ENCODE measurements at places on chromosomes 6 and 20.
A peak's percentile ranks its signal among the peaks of the same experiment; 100 is the strongest.

GRCh38 chr20:39857187-39857586 is 831.8 kb downstream of the MAFB start:
- DNase-seq, result no peak

- DNase-seq, result peak; percentile 59
Measured at GRCh38 chr6:33904050-33904746, 100.4 kb upstream of the MLN start.

DNA sequence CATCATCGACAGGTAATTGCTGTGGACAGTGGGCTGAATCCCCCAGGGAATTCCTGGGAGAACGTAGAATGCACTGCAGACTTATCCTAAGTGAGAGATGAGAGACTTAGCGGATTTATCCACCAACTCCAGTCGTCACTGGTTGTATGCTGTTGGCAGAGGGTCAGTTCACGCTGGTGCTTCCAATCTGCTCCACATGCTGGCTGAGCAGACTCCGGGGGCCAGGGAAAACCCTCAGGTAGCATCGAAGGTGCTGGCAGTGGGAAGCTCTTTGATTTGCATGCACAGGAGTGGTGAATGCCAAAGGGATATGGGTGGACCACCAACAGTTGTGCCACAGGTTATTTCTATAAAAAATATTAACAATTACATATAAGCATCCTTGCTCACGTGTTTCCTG is 20.2 kb downstream of the TTLL9 start:
- DNase-seq, result no peak

DNA sequence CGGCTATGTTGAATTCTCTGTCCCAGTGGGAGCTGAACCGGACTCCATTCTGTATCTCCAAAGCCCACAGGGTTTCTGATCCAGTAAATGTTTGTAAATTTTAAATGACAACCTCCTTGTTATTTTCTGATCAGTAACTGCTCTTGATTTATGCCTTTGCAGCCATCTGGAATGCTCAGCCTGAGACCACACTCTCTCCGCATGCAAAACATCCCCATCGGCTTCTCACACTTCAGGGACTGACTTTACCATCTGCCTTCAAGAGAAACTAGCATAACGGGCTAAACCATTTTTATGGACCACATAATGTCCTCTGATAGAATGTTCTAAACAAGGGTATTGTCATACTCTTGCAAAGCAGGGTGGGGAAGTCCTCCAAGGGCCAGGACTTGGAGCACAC is 94.5 kb upstream of the FOXQ1 start:
- no peak for DNase-seq

DNA sequence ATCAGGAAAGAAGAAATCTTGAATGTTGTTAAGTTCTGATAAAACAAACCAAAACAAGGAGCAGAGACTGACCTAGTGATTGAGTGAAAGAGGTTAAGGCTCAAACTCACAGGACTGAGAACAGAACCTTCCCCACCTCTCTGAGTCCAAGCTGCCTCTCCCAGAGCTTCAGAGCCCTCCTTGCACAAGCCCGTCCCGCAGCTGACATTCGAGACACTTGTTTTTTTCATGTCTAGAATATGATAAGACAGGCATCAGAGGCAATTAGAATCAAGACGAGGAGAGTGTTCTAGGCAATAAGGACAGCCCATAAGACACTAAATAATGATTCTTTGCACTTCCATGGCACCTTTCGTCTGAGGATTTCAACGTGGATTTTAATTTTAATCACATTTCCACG is 140.6 kb downstream of the PXDC1 start:
- no peak for DNase-seq

All from T-helper 22 cell (primary cell).